Activated CD4-positive, alpha-beta T cell treated with anti-CD3 and anti-CD28 coated beads for 1 hour (primary cell): ENCODE measurements at places on chromosomes 11 and 22.

- peak; percentile 96 for DNase-seq
Observed at GRCh38 chr22:21001601-21002325, at the start of gene THAP7. THAP7 (minus strand) TSS chr22:21002118; CDS start chr22:21001911, 207 bp downstream.

DNA sequence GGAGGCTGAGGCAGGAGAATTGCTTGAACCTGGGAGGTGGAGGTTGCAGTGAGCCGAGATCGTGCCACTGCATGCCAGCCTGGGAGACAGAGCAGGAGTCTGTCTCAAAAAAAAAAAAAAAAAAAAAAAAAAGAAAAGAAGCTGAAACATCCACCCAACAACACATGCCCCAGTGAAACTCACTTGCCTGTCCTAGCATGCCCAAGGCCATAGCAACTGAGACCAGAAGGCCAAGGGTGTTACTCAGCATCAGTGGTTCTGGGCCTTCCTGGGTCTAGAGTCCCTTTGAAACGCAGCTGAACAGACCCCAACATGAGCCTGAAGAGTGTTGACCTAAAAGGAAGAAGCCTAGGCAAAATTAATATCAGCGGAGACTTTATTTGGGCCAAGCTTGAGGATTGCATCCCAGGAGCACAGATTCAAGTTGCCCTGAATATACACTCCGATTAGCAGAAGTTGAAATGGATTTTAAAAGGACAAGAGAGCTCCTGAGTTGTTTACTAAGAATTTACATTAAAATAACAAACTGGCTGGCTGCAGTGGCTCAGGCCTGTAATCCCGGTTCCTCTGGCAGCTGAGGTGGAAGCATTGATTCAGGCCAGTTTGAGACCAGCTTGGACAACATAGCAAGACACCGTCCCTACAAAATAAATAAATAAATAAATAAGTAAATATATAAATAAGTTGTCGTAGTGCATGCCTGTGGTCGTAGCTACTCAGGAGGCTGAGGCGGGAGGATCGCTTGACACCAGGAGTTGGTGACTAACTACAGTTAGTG, 7.0 kb downstream of the PRDX5 start:
- DNase-seq: no peak

- no peak for DNase-seq
Observed at GRCh38 chr11:70348191-70348590, 50.1 kb upstream of the CTTN start.

- DNase-seq: no peak
Observed at GRCh38 chr11:92504004-92504403, 279.4 kb downstream of the FAT3 start.

- no peak for DNase-seq
Observed at GRCh38 chr22:42793848-42794405, 63.1 kb downstream of the ARFGAP3 start.

GRCh38 chr11:925496-926301, at the start of gene AP2A2:
AP2A2 (plus strand) TSS chr11:925870; CDS start chr11:926022, 152 bp downstream.
- peak; percentile 86 for DNase-seq

DNA sequence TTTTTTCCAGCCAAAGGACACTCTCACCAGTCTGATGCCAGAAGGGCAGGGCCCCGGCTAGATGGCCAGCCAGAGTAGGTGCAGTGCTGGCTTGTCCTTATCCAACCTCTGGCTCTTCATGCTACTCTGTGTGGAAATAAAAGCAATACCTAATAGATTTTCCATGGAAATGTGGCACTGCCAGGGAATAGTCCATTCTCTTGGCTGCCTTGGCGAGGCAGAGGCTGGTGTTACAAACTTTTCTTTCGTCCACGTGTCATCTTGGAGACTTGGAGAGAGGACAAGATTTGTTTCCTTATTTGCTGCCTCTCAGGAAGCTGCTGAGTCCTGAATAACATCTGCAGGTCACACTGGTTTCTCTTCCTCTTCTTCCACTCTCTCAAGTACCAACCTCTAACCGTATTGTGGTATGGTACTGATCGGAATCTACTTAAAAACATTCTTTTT, 17.2 kb upstream of the C1QTNF4 start:
- DNase-seq: no peak

DNA sequence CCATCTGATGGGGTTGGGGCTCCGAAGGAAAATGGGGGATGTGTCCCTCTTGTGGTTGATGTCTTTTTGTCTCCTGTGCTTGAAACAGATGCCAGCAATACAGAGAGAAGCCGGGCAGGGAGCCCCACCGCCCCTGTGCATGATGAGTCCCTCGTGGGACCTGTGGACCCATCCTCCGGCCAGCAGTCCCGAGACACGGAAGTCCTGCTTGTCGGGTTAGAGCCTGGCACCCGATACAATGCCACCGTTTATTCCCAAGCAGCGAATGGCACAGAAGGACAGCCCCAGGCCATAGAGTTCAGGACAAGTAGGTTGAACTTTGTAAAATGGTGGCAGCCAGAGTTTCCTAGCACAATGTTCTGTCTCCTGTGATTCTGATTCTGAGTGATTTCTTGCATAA, 91.7 kb upstream of the OR4B1 start:
- no peak for DNase-seq

DNA sequence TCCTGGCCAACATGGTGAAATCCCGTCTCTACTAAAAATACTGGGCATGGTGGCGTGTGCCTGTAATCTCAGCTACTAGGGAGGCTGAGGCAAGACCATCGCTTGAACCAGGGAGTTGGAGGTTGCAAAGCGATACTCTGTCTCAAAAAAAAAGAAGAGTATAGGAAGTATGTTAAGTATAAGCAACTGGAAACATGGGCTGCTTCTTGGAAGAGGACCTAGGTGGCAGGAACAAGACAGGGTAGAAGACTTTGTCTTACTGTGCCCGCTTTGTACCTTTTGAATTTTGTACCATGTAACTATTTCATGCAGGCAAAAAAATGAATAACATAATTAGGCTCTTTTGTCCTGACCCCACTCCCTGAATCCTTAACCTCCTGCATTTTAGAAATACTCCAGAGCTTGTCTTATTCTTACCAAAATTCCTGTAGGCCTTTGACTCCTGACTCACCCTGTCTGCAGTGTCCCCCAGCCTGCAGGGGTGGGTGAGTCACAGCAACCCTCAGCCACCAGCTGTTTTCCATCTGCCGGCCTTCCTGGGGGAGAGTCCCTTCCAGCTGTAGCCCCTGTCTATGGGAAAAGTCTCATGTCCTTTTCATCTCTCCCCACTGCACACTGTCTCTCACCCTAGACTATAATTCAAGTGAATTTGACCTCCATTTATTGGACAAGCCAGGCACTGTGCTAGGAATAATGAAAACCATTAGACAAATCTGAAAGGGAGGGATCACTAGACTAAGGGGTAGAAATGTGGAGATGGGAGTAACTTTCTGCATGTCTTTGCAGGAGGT, 41.8 kb downstream of the TXN2 start:
- DNase-seq: no peak

DNA sequence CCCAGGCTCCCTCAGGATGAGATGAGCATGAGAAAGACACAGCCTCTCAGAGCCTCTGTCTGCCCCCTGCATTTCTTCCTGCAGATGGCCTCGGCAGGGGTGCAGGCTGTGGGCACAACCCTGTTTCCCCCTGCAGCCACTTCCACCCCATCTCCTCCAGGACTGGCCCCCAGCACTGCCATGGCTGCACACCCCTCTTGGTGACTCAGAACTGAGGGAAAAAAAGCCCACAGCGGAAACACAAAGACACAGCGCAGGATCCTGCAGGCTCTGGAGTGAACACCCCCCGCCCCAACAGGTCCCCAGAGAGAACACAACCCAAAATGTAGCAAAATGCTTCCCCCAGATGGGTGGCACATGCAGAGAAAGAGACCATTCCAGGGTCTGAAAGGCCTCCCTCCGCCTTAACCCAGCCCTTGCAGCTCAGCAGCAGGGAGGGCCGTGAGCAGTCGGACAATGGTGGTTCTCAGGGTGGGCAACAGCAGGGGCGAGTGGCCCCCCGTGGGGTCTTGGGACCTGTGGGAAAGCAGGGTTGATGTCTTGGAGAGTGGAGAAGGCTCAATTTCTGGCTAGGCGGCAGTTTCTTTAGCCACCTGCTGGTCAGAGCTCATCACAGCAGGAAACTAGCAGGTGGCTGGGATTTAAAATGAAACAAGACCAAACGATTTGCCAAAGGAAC, 8.0 kb downstream of the TUBGCP6 start:
- no peak for DNase-seq

- no peak for DNase-seq
Observed at GRCh38 chr11:73554671-73555320, 43.1 kb downstream of the FAM168A start.

DNA sequence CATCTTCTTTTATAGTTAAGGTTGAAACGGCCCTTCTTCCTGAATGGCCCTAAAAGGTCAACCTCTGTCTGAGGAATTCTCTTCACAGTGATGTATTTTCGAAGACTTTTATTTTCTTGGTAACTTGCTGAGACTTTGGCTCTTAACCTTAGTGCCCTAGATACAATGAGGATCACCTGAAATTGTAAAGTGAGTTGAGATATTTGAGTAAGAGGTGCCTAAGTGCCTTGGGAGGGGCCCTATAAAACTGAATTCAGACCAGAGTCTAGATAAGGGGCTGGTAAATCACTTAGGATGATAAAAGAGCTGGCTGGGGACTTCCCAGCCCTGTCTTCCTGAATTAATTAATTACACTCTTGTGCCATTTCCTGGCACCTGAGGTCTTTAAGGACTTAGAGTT, 505.6 kb upstream of the KIRREL3 start:
- no peak for DNase-seq

DNA sequence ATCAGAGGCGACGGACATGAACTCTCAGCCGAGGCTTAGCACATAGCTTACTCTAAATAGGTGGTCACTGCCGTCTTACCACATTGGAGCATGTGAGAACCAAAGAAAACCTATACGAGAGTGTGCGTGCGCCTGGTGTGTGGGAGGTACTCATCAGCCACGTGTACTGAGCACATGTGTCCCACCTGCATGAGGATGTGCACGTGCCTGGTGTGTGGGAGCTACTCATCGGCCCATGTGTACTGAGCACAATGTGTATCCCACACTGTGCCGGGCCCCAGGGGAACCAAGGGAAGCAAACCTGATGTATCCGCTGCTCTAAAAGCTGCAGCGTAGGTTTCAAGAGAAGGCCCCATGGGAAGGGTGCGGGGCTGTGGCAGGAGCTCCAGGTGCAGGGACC, 56.4 kb downstream of the ANO1 start:
- no peak for DNase-seq

- DNase-seq: no peak
Observed at GRCh38 chr11:1292644-1293618, 16.5 kb downstream of the TOLLIP start.

DNA sequence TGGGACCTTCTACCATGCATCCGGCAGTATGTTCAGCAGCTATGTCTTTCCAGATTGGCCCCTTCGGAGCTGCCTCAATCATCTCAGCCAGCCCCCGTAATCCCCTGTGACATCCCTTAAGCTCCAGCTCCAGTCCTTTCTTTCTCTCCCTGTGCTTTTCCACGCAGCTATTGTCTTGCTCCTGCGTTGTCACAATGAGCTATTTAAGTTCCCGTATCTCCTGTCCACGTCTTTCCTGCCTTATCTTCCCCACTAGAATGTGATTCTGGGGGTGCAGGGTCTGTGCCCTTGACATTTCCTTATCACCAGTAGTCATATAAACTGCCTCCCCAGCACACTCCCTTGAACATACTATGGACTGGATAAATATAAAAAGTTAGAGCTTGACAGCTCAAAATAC, 5.1 kb upstream of the ETS1 start:
- DNase-seq: no peak

DNA sequence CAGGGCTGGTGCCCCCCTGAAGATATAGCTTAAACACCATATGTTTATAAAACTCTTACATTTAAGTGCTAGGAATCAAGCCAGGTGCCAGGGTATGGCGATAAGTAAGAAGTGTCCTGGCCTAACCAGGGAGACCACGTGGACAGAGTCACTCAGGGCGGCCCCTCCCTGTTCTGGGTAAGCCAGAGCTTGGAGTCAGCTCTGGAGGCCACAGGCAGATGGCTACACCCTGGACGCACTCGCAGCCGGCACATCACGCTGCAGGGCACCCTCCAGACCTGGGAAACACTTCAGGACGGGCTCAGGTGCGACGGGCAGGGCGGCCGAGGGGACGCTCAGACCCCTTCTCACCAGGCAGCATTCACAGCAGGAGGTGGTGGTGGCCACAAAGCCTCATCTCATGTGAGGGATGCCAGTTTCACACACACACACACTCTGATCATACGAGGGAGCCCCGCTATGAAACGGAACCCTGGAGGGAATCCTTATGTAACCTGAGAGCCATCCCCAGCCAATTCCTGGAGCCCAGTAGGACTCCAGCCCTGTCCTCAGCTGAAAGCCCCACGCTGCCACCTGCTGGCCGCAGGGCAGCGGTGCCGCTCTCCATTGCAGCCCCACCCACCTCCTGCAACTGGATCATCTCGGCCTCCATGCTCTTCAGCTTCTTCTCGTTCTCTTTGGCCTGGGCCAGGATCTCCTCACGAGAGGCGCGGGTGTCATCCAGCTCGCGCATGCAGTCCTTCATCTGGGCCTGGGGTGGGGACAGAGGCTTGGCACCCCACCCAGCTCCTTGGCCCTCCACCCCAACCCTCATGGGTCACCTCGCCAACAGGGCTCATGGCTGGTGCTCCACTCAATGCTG, 33.4 kb downstream of the APOL1 start:
- DNase-seq: peak; percentile 52

GRCh38 chr11:121347813-121348212, 55.2 kb downstream of the SC5D start:
- DNase-seq: no peak

- DNase-seq: no peak
Observed at GRCh38 chr11:742156-742546, 5.1 kb upstream of the TALDO1 start.

DNA sequence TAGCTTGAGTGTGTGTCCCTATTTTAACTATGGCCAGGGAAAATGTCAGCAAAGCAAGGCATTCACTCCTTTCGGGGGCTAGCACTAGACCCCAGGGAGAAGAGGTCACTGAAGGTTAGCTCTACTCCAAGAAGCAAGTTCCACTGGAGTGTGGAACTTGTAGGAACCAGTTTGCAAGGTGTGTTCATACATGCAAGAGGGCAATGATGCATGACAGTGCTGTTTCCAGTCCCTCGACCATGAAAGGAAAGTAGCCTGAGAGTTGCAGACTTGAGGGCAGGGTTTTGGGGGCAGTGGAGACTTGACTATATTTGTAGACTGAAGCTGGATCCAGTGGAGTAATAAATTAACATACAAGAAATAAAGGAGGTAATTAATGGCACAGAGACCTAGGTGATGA, 21.6 kb upstream of the SLC36A4 start:
- no peak for DNase-seq

GRCh38 chr11:11884774-11885481, 43.2 kb downstream of the USP47 start:
- no peak for DNase-seq

DNA sequence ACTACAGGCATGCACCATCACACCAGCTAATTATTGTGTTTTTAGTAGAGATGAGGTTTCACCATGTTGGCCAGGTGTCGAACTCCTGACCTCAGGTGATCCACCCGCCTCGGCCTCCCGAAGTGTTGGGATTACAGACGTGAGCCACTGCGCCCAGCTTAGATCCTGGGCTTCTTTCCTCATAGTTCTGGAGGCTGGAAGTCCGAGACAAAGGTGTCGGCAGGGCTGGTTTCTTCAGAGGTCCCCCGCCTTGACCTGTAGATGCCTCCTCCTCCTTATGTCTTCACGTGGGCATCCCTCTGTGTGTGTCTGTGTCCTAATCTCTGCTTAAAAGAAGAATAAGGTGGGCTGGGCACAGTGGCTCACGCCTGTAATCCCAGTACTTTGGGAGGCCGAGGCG, 44.2 kb upstream of the FBLN1 start:
- no peak for DNase-seq

GRCh38 chr11:60170566-60170965, 12.3 kb downstream of the MS4A6A start:
- no peak for DNase-seq

- no peak for DNase-seq
Observed at GRCh38 chr22:32539631-32540421, 65.2 kb downstream of the FBXO7 start.
